ENCODE measurements at places on chromosomes 3 and 15. TPM values are rescaled to one million over a fixed set of nuclear protein-coding genes. Genes with fewer than 3 reads are reported as not detected.

GRCh38 chr15:69413822-69414700, at the start of gene KIF23:
TSS of gene KIF23 (plus strand) at chr15:69414349. CDS start at chr15:69414466, 117 bp downstream.
- H3K27me3 ChIP-seq: no peaks in the 10 kb centered on the region
- peak within 1 kb of the TSS; percentile 81 for H3K4me3 ChIP-seq
- DNase-seq: peak; percentile 90

Gene CTXND1
- total RNA-seq: not detected

GRCh38 chr15:60001610-60002527, 2.2 kb upstream of the FOXB1 start:
- H3K27ac ChIP-seq: no peak overlapping the region
- H3K4me1 ChIP-seq: peaks cover 49% of the 10 kb centered on the region
- DNase-seq: peak; percentile 50
- peaks cover 4% of the 10 kb centered on the region for H3K36me3 ChIP-seq

DNA sequence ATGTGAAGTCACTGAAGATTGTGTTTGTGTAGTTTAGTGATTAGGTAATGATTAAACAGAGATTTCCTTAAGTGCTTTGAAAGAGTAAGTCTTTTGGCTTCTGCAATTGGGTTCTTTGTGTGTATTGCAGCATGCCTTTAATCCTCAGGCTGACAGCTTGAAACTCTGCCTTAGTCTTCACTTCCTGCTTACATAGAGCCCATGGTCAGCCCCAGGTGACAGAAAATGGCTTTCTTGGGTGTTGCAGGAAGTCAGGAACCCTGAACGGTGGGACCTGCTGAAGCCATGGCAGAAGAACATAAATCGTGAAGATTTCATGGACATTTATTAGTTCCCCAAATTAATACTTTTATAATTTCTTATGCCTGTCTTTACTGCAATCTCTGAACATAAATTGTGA, 61.3 kb downstream of the KBTBD8 start:
- H3K4me1 ChIP-seq: no peaks in the 10 kb centered on the region
- no peak overlapping the region for H3K27ac ChIP-seq
- H3K36me3 ChIP-seq: no peaks in the 10 kb centered on the region
- no peak for DNase-seq
- no peaks in the 10 kb centered on the region for H3K27me3 ChIP-seq

Gene IQCB1
- 31.2 TPM for total RNA-seq

DNA sequence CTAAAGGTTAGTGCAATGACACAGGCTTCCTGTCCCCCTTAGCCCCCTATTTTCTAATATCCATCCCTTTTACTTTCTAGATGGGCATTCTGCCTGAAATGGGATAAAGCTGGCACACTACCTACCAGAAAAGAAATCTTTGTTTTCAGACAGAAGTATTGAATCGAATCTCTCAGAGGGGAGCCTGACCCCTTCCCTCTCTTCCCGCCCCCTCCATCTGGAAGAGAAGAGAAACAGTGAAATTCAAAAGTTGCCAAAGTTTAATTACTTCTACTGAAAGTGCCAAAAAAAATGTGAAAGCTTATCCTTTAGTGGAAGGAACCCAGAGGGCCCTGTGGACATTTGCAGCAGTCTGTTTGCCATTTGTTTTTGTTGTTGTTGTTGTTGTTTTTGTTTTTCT, 523.8 kb downstream of the AGBL1 start:
- H3K27me3 ChIP-seq: no peaks in the 10 kb centered on the region
- DNase-seq: no peak
- H3K4me1 ChIP-seq: no peaks in the 10 kb centered on the region
- H3K4me3 ChIP-seq: no peak overlapping the region
- no peak overlapping the region for H3K27ac ChIP-seq

Gene CCDC39
- 0.34 TPM for total RNA-seq

Gene ACTC1
- 90.0 TPM for total RNA-seq

Gene P2RY12
- not detected for total RNA-seq

- DNase-seq: no peak
- no peak overlapping the region for H3K4me3 ChIP-seq
- H3K4me1 ChIP-seq: no peaks in the 10 kb centered on the region
- no peaks in the 10 kb centered on the region for H3K36me3 ChIP-seq
- H3K27ac ChIP-seq: no peak overlapping the region
- H3K27me3 ChIP-seq: no peaks in the 10 kb centered on the region
Observed at GRCh38 chr3:78846718-78847117, 921.1 kb downstream of the ROBO1 start.

DNA sequence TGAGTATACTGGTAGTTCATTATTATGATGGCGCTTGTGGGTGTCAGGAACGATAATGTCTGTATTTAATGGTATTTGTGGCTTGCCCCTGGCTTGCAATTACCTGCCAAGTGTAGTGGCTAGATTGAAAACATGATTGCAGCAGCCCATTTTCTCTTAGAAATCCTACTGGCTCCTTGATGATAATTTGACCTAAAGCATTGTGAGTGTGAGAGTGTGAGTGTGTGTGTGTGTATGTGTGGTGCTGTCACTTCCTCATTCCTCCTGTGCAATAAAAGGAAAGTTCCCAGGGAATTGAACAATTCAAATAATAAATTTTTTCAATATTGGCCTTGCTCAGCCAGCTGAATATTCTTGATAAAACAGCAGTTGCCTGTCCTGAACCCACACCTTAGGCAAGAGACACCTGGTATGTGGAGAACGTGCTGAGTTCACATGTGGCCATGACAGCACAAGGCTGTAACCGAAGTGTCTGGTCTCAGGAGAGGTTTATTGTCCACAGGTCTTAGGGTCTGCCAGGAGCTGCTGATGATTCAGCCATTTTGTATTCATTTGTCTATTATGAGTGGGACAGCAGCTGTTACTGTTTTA, 193.3 kb downstream of the CD47 start:
- no peaks in the 10 kb centered on the region for H3K4me1 ChIP-seq
- no peak overlapping the region for H3K27ac ChIP-seq
- no peak overlapping the region for H3K4me3 ChIP-seq
- H3K36me3 ChIP-seq: no peaks in the 10 kb centered on the region
- no peak for DNase-seq

- DNase-seq: no peak
- H3K27ac ChIP-seq: no peak overlapping the region
- no peaks in the 10 kb centered on the region for H3K27me3 ChIP-seq
- no peaks in the 10 kb centered on the region for H3K4me1 ChIP-seq
- no peaks in the 10 kb centered on the region for H3K36me3 ChIP-seq
Observed at GRCh38 chr3:74366331-74366730, 248.1 kb downstream of the CNTN3 start.

DNA sequence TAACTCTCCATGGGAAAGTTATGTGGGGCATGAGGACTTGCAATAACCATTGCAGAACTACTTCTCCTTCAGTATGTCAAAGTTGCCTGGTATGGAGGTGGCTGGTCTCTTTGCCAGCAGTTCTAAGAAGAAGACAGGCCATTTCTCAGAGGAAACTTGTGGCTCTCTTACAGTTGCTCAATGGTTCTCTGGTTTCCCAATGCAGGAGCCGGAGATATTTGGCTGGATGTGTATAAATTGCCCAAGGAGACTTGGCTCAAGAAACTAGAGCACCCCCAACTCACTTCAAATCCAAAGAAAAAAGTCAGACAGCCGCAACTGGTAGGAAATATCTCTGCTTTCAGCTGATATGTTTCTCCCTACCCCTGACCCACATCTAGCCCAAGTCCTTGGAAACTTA, 24.2 kb downstream of the WDR93 start:
- no peaks in the 10 kb centered on the region for H3K27me3 ChIP-seq
- no peak overlapping the region for H3K27ac ChIP-seq
- no peak for DNase-seq
- H3K36me3 ChIP-seq: no peaks in the 10 kb centered on the region

Gene B4GALT4
- total RNA-seq: 56.5 TPM

GRCh38 chr3:106379251-106379750, 510.5 kb upstream of the CBLB start:
- H3K36me3 ChIP-seq: no peaks in the 10 kb centered on the region
- H3K27ac ChIP-seq: no peak overlapping the region
- H3K4me1 ChIP-seq: no peaks in the 10 kb centered on the region
- H3K27me3 ChIP-seq: no peaks in the 10 kb centered on the region

DNA sequence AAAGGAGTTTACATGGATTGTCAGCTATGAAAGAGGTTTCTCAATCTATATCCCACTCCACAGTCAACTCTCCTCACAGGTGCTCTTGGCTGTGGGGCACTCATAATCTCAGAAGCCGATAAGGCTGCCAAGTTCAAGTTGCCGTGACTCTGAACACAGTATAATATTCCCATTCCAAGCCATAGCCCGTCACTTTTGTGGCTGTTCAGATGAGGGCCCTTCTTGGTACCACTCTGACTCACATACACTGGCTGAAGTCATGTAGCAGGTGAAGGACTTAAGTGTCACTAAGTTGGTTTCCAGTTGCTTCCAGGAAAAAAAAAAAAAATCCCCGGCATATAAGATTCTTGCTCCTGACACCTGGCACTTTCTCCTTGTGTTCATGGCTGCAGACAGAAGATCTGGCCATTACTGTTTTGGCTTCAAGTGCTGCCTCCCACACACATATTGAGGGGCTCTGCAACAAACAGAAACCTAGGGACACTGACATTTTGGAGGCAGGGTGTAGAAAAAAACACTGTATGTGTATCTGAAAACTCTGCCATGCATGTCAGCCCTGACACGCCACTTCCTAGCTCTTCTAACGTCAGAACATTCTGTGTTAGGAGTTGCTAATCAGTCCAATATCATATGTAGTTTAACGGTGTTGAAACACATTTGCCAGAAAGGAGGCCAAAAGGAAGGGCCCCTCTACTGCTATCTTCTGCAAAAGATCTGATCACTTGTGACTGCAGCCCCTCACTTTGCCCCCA, 170.2 kb upstream of the ICE2 start:
- no peak overlapping the region for H3K27ac ChIP-seq
- H3K27me3 ChIP-seq: no peaks in the 10 kb centered on the region
- peaks cover 3% of the 10 kb centered on the region for H3K4me1 ChIP-seq
- no peak for DNase-seq

Gene TFRC
- total RNA-seq: 161 TPM

Gene SPRED1
- total RNA-seq: 32.6 TPM

GRCh38 chr15:40142428-40142827, 18.4 kb upstream of the BUB1B start:
- no peak for DNase-seq
- H3K27ac ChIP-seq: no peak overlapping the region
- H3K4me1 ChIP-seq: no peaks in the 10 kb centered on the region
- H3K4me3 ChIP-seq: no peak overlapping the region
- H3K27me3 ChIP-seq: no peaks in the 10 kb centered on the region

Gene FAM81A
- total RNA-seq: 3.0 TPM

- no peak for DNase-seq
- H3K27me3 ChIP-seq: no peaks in the 10 kb centered on the region
- H3K4me3 ChIP-seq: no peak overlapping the region
- H3K27ac ChIP-seq: no peak overlapping the region
- no peaks in the 10 kb centered on the region for H3K36me3 ChIP-seq
Observed at GRCh38 chr3:106125321-106125720, 256.5 kb upstream of the CBLB start.

DNA sequence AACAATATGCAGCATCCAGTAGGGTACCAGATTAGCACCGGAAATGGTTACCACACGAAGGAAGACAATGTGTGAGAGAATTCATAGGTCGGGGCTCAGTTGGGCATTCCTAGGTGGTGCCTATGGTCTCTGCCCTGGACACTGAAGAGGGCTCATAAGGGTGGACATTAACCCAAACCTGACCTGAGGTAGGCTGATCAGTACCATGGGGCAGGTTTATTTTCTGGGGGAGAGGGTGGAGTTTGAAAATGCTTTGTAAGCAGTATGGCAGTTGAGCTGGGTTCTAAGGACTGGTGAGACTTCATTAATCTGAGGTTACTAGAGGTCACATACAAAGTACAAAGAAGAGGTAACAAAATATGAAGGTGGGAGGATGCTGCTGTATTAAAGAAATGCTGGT, 68.4 kb downstream of the RPL22L1 start:
- H3K36me3 ChIP-seq: no peaks in the 10 kb centered on the region
- no peak overlapping the region for H3K27ac ChIP-seq
- no peaks in the 10 kb centered on the region for H3K4me1 ChIP-seq
- no peak for DNase-seq

DNA sequence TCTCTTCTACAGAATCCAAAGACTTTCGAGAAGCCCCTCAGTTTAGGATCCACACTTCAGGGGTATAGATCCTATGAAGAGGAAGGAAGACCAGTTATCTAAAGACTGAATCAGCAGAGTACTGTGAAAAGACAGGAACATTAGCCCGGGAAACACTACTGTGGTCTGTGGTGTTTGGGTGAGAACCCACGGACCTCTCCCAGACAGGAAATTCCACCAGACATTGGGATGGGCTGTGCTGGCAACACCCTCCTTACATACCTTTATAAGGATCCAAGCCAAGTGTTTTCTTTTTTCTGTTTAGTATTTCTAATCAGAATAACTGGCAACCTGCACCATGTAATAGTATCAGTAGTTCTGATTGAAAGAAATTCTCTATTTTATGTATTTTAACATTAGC, 14.1 kb downstream of the TMEM207 start:
- no peaks in the 10 kb centered on the region for H3K4me1 ChIP-seq
- no peaks in the 10 kb centered on the region for H3K36me3 ChIP-seq
- no peak for DNase-seq
- H3K4me3 ChIP-seq: no peak overlapping the region
- H3K27ac ChIP-seq: no peak overlapping the region

Gene CCR3
- total RNA-seq: not detected

- H3K36me3 ChIP-seq: no peaks in the 10 kb centered on the region
- H3K4me1 ChIP-seq: no peaks in the 10 kb centered on the region
- no peak overlapping the region for H3K4me3 ChIP-seq
- H3K27ac ChIP-seq: no peak overlapping the region
- DNase-seq: peak; percentile 80
Observed at GRCh38 chr15:47196048-47196447, 521.3 kb upstream of the SEMA6D start.

All from H1 (cell line).